T-helper 17 cell (primary cell): ENCODE measurements at places on chromosomes 5 and 9.

GRCh38 chr9:113219186-113219936 is 1.7 kb downstream of the FKBP15 start:
- DNase-seq: no peak

DNA sequence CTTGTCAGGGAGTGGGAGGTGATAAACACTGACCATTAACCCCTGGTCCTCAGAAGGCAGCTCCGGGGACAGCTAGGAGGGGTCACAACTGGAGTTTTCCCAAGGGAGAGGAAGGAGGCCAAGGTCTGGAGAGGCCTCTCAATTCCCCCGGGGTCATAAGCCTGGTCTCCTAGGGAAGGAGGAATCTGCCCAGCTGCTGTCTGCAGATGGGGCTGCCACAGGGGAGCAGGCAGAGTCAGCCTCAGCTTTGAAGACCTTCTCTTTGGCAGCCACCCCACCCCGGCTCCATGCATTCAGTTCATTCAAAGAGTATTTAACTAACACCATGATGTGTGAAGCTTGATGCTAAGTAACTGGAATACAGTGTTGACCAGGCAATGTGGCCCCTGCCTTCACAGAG is 74.6 kb upstream of the HSPA9 start:
- DNase-seq: no peak

- no peak for DNase-seq
Observed at GRCh38 chr5:172104021-172104420, 84.0 kb downstream of the STK10 start.

DNA sequence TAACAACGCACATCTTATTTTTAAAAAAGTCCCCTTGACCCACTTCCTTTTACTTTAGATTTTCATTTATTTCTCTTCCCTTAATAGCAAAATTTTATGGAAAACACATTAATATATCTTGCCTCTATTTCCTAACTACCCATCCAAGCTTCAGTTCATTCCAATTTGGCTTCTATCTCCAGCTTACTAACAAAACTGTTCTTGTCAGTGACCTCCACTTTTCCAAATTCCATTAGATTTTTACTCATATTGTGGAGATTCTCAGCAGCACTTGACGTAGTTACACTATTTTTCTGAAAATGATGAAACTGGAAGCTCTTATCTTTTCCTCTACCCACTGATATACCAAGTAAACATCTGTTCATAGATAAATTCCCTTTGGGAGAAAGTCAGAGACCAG is 46.5 kb upstream of the ADAMTS19 start:
- DNase-seq: no peak

GRCh38 chr5:171425596-171426244 is 6.3 kb downstream of the FGF18 start:
- no peak for DNase-seq

- no peak for DNase-seq
Observed at GRCh38 chr9:3473405-3473804, 52.4 kb downstream of the RFX3 start.

- no peak for DNase-seq
Observed at GRCh38 chr5:96663608-96664007, 1.4 kb downstream of the CAST start.
